H1 (cell line): ENCODE measurements at places on chromosomes 4 and X.

GRCh38 chr4:80137631-80138030 lies 59.7 kb upstream of the PRDM8 start:
- DNase-seq, result no peak

DNA sequence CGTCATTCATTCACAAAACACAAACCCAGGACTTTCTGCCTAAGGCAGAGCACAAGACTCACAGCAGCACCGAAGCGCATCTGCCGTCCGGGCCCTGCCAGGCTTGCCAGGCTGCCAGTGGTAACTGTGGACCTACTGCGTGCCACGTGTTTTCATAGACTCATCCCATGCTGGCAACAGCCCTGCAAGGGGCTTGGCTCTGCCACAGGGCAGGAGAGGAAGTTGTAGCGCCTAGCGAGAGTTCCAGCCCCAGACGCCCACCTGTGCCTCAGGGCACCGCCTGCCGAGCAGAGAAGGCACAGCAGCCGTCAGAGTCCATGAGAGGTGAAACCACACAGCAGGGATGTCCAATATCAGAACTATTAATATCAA lies 18.9 kb upstream of the MRFAP1 start:
- no peak for DNase-seq

- no peak for DNase-seq
Observed at GRCh38 chrX:43836435-43837184, 45.6 kb downstream of the MAOB start.

DNA sequence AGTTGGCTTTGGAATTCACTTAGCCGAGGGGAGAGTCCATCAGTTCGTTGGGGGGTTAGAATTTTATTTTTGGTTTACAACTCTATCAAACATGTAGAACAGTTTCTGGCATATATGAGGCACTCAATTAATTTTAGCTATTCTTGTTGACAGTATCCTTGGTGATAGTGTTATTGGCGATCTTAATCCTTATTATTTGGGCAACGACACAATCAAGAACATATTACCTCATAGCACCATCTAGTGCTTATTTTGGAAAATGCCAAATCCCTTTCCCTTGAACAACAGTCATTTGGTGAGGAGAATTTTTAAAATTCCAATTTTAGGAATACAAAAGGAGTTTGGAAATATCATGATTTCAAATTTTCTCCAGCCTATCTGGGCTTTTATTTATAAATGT lies 17.9 kb upstream of the PGRMC1 start:
- no peak for DNase-seq

- DNase-seq, result no peak
Observed at GRCh38 chr4:135267148-135267865, 1065.7 kb upstream of the PABPC4L start.

GRCh38 chr4:2341911-2342652 lies 76.4 kb downstream of the ZFYVE28 start:
- no peak for DNase-seq

DNA sequence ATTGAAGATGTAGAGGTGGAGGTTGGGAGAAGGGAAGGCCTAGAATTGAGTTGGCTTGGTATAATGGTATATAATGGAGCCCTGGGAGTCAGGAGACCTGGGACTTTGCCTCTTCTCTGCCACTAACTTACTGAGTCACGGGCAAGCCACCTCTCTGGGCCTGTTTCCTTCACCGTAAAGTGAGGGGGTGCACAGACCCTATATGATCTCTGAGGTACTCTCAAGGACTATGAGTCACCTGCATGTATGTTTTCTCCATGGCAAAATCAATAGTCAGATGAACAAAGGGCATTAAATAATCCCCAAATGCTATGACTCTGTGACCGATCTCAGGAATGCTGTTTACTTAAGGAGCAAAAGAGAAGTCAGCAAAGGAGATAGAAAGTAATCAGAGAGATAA lies 5.1 kb downstream of the P2RY4 start:
- no peak for DNase-seq
